HCEC 1CT (cell line): ENCODE measurements at places on chromosomes 3 and 15.

- no peak for DNase-seq
Observed at GRCh38 chr3:42489116-42489936, 13.1 kb upstream of the VIPR1 start.

GRCh38 chr3:45509038-45509767, 85.3 kb upstream of the LIMD1 start:
- peak; percentile 98 for DNase-seq

- DNase-seq, result no peak
Observed at GRCh38 chr3:196985954-196986885, 17.6 kb upstream of the PIGZ start.

- no peak for DNase-seq
Observed at GRCh38 chr3:45434996-45435395, 46.6 kb downstream of the LARS2 start.

- no peak for DNase-seq
Observed at GRCh38 chr3:111605493-111605892, 10.3 kb upstream of the ZBED2 start.
